Amniotic stem cell (primary cell): ENCODE measurements at places on chromosomes 12 and 14.

- no peak for DNase-seq
Measured at GRCh38 chr12:97984974-97985580, 522.5 kb downstream of the RMST start.

DNA sequence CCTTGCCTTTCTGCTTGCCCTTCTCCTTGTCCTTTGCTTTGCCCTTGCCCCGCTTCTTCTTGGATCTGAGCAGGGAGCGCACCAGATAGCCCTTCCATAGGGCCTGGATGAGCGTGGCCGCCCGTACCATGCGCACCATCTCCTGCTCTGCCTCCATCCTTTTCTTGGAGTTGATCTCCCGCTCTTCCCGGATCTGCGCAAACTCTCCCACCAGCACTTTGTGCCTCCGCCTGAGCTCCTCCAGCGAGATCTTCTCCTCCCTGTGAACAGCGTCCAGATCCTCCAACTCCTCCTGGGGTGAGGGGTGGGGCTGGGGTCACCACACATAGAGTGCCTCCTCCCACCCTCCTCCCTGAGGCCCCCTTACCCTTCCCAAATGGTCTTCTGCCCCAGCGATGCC is 10.1 kb downstream of the RITA1 start:
- DNase-seq: no peak

DNA sequence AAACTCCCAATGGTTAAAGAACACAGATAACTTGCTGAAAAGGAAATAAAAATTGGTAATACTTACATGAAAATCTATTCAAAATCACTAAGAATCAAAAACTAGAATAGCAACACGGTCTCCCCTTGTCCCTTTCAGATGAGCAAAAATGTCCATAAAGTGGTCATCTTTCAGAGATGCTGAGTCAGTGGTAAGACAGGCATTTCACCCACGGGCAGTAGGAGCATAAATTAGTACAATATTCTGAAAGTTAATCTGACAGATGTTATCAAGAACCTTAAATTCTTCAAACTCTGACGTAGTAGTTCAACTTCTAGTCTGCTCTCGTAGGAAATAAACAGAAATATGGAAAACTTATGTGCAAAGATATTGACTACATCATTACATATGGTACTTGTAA is 33.1 kb upstream of the GNPNAT1 start:
- no peak for DNase-seq

GRCh38 chr12:27627123-27627852 is 69.0 kb upstream of the REP15 start:
- DNase-seq: peak; percentile 31

DNA sequence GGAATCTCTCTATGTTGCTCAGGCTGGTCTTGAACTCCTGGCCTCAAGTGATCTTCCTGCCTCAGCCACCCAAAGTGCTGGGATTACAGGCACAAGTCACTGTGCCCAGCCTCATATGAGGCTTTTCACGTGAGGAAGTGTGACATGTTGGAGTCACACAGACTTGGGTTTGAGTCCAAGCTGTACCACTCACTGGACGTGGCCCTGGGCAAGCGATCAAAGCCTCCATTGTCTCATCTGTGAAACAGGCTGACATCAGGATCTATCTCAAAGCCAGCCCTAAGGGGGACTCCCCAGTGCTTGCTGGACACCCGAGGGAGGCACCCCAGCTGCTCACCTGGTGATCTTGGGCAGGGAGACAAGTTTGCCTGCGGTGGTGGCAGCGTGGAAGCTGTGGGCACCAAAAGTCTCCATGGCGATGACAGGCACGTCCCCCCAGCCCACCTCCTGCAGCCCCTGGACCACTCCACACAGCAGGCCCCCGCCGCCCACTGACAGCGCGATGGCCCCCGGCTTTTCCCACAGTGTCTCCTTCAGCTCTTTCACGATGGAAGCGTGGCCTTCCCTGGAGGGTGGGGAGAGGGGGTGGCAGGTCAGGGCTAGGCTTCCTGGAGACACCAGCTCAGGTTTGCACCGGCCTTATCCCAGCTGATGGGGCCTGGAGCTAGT is 6.7 kb downstream of the SDS start:
- no peak for DNase-seq

GRCh38 chr12:90679674-90680073 is 275.3 kb downstream of the CCER1 start:
- DNase-seq: no peak

DNA sequence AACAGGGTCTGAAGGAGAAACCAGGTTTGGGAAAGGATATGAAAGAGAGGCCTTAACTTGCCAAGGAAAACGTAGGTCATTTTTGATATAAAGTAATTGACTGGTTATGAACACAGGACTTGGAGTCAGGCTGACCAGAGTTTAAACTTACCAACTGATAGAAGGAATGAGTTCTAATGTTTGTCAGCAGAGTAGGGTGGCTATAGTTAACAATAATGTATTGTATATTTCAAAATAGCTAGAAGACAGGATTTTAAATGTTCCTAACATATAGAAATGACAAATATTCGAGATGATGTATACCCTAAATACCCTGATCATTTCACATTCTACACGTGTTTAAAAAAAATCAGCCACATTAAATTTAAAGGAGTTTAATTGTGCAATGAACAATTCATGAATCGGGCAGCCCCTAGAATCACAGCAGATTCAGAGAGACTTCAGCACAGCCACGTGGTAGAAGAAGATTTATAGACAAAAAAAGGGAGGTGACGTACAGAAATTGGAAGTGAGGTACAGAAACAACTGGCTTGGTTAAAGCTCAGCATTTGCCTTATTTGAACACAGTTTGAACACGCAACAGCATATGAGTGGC is 52.5 kb upstream of the PLEKHG7 start:
- no peak for DNase-seq

- DNase-seq: no peak
Measured at GRCh38 chr12:52336641-52337040, 15.4 kb upstream of the KRT83 start.

DNA sequence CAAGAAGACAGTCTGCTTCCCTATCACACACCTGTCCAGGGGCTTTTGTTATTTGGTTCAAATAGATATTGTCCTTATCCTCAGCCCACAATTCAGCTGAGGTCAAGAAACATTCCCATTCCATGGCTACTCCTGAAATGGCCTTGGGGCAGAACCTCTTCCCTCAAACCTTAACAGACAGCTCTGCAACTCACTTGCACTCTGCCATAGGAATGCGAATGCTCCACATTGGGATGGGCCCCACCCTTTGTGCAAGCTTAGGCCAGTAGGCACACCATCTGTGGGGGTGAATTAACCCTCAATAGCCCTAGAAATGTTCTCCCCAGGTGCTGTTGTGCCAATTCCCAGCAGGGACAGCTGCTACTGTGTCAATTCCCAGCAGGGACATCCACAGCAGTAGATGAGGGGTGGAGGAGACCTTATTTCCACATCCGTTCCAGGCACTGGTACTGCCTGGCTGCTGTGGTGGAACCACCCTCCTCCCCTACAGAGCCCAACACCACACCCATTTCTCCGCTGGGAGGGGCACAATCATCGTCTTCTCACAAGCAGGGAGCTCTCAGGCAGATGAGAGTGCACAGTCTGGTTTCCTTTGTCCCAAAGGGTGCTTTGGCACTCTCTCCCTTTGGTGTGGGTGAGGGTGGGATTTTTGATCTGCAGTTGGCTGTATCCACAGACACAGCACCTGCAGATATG is 42.3 kb upstream of the GLIPR1 start:
- no peak for DNase-seq

GRCh38 chr14:61562321-61563161 is 132.8 kb upstream of the HIF1A start:
- DNase-seq: peak; percentile 96

DNA sequence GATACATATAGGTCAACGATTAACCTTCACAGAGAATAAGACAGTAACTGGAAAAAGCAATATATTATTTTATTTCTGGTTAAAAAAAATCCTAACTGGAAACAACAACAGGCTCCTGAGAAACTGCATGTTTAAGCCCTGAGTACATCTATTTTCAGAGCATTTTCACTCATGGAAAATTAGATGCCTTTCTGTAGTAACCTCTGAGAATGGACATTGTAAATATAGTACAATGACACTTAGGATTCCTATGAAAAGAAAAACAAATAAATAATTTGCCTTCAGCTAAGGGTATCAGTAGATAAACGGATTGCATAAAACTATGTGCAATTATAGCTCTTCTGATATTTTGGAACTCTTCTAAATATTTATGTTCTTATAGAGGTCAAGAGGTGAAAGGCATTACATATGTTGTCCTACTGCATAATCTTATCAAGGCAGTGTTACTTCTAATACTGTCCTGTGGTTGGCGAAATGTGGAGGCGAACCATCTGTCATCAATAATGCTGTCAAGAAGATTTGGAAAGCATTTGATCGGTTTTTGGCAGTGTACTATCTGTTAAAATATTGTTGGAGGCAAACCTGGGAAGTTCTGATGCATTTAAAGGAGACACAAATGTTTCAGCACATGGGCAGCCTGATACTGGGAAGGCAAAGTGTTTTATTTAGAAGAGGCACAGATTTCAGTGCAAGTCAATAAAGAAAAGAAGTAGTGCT is 381.8 kb downstream of the BTG1 start:
- no peak for DNase-seq

- DNase-seq: no peak
Measured at GRCh38 chr14:101843665-101844064, 82.2 kb downstream of the PPP2R5C start.

- DNase-seq: no peak
Measured at GRCh38 chr14:99717682-99718013, 33.5 kb downstream of the CYP46A1 start.

DNA sequence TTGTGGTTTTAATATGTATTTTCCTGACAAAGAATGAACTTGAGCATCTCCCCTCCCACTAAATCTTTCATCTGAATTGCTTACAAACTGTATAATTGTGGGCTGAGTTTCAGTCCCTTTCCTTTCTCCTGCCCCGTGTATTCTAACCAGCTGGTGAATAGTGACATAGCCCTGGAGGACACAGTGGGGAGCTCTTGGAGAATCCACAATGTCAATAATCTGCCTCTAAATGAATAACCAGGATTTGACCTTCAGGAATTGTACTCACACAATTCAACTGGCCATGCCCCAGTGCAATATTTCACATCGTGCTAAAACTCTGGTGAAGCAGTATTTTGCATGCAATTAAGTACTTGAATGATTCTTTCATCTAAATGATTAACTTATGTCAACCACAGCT is 177.2 kb downstream of the C12orf42 start:
- DNase-seq: no peak

GRCh38 chr14:79602045-79602444 is 609.3 kb downstream of the DIO2 start:
- DNase-seq: no peak

DNA sequence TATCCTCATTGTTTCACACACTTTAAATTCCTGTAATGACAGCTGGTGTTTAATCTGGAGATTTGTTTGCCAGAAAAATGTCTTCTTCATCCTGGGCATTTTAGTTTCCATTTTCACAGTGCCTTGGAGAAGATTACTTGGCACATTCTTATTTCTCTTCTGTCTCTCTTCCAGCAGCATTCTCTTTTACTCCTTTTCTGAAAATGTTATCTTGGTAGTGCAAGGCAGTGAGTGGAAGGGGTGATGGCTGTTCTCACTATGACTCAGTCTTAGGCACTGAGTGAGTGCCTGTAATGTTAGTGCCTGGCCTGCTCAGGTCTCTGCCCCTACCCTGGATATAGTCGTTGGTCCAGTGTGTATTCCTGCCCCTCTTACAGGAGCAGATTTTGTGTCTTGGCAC is 13.1 kb downstream of the CLECL1 start:
- DNase-seq: no peak

DNA sequence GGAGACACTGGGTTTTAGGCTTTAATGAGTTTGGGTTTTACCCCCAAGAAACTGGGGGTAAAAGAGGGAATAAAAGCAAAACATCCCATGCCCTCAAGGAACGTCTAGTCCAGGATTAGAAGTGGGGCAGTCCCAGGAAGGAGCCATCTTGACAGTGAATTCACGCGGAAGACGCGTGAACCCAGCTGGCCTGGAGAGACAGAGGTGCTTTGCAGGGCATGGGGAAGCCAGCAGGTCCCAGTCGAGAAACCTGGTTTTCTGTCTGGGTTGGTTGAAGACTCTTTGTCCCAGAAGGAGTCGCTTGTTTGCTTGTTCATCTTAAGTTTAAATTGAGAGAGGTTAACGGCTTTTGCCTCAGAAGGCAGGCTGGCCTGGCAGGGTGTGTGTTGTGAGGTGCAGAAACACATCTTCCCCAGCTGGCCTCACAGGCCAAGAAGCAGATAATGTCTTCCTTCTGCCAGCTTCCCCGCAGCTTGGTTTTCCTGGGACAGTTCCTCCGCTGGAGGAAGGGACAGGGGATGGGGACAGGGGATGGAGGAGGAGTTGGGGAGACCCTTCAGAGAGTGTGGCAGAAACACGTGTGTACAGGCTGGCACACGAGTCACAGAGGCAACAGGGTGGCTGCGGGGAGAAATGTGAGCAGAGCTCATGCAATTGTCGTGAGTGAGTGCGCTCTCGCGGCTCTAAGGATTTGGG is 18.5 kb upstream of the CD9 start:
- no peak for DNase-seq

GRCh38 chr12:77388445-77389265 is 323.3 kb upstream of the E2F7 start:
- DNase-seq: no peak

DNA sequence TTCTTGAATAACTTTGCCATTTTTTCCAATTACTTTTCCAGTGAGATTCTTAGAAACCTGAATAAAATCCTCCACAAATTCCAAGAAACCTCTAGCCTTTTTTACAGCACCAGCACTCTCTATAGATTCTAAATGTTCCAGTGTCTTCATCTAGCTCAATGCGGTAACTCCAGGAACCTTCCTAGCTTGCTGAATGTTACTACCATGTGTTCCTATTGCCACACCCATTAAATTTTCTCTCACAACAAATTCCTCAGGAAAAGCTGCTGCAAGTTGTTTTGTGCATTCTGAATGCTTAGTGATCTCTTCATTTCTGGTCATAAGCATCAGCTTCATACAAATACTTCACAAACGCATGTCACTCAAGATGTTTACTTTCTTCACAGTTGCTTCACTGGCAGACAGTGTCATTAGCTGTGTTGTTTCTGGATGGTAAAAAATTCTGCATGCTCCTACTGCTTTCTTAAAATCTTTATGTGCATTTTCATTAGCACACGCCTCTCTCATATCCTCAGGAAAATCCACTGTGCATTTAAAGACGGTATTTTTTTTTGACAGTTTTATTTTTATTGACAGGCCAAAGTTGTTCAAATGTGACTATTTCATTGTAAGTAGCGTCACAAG is 106.7 kb downstream of the PPHLN1 start:
- DNase-seq: no peak

- no peak for DNase-seq
Measured at GRCh38 chr12:53222170-53222721, 9.8 kb downstream of the RARG start.
